ENCODE measurements at places on chromosomes 2 and 18.

GRCh38 chr2:36613801-36614200 lies 15.8 kb upstream of the FEZ2 start:
- DNase-seq, result no peak

DNA sequence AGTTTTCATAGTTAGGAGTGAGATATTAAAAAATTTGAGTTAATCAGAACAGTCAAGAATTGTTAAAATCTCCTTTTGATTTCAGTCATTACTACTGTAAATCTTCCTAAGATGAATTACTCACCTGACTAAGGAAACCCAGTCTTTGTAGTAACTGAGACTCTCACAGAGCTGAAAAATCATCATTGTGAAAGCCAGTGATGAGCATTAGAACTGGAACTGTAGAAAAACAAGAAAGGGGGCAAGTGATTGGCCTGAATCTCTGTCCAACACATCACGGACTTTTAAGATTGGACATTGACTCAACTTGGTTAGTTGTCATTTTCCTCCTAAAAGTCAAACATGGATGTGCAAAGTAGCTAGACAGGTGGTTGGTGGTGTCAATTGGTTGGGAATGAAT lies 21.9 kb downstream of the SETBP1 start:
- DNase-seq, result no peak

GRCh38 chr2:233082222-233082930 lies 22.2 kb downstream of the INPP5D start:
- no peak for DNase-seq

GRCh38 chr2:228801451-228801850 lies 469.6 kb downstream of the PID1 start:
- no peak for DNase-seq

- DNase-seq, result peak; percentile 8
These were observed 37.8 kb upstream of the IKZF2 start for GRCh38 chr2:213189001-213189899.

- no peak for DNase-seq
These were observed 398.5 kb upstream of the NRP2 start for GRCh38 chr2:205283736-205284270.

DNA sequence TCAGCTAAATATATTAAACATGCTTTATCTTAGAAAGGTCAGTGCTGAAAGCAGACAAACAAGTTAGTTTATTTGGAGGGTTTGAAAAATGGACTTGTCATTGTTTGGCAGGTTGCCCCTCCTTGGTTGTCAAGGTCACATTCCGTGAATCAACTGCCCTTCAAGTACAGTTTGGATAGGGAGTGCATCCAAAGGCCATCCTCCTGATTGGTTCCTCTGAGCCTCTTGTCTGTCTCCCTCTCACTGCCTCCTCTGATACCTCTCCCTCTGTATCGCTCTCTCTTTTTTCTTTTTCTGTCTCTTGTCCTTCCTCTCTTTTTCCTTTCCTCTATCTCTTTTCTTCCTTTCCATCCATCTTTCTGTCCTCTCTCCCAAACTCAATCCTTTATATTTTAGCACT lies 5.4 kb downstream of the ITGAV start:
- no peak for DNase-seq
